Osteoblast (primary cell): ENCODE measurements at places on chromosomes 16 and 17.
A peak's percentile ranks its signal among the peaks of the same experiment; 100 is the strongest.

- DNase-seq = no peak
Observed at GRCh38 chr17:61519754-61520440, 67.7 kb downstream of the TBX4 start.

- DNase-seq = peak; percentile 99
Observed at GRCh38 chr16:89093602-89094251, at the start of gene ACSF3. TSS of gene ACSF3 (plus strand) at chr16:89093852. CDS start at chr16:89100682, 6,830 bp downstream.

GRCh38 chr17:56937687-56938086 is 23.2 kb downstream of the COIL start:
- no peak for DNase-seq

GRCh38 chr17:66383333-66383732 is 80.9 kb downstream of the PRKCA start:
- peak; percentile 90 for DNase-seq

DNA sequence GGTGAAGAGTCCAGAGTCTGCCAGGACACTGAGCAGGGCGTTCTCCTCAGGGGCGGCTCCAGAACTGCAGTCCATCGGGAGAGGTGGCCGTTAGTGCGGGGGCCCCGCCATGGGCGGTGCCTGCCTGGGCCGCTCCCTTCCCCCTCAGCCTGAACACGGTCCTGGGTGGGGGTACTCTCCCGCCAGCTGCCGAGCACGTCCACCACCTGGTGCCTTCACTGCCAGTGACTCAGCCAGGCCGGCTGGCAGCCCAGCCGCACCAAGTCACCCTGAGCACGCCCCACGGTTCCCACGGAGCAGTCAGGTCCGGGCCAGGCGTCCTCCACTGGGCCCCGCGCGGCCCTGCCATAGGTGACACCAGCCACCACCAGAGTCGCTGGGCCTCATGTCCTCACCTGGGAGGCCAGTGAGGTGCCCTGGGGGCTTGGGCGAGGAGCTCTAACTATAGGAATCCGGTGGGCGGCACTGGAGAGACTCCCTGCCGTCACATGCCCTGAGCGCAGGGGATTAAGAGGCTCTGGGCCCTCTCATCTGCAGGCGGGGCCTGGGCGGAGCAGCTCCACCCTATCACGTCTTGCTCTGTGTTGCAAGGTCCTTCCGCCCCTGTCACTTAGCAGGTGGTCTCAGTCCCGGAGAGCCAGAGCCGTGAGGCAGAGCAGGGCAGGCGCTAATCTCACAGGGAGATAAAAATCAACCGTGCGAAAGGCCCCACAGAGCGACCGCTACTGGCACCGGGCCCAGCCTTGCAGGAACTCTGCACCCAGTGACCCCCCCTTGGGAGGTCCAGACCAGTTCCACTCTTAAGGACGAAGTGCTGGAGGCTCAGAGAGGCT is 14.3 kb downstream of the PIEZO1 start:
- DNase-seq = peak; percentile 93

- DNase-seq = peak; percentile 56
Observed at GRCh38 chr17:49637050-49637449, 40.8 kb downstream of the SPOP start.

- DNase-seq = no peak
Observed at GRCh38 chr16:14182999-14183398, 111.9 kb downstream of the MRTFB start.

DNA sequence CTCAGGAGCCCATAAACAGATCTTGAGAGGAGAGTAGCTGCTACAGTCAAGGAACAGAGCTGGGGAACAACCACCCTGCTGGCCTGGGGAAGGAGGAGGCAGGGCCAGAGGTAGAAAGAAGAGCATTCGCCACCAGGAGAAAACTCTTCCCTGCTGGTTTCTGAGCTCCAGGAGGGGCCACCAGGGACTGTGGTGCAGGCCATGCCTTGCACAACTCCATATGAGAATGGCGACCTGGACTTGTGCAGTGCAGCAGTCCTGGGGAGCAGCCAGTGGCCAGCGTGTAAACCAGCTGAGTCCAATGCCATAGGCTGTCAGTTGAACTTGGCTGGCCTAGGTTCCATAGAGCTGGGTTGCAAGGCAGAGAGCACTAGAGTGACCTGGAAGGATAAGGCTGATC is 11.6 kb downstream of the SLC13A2 start:
- DNase-seq = no peak

DNA sequence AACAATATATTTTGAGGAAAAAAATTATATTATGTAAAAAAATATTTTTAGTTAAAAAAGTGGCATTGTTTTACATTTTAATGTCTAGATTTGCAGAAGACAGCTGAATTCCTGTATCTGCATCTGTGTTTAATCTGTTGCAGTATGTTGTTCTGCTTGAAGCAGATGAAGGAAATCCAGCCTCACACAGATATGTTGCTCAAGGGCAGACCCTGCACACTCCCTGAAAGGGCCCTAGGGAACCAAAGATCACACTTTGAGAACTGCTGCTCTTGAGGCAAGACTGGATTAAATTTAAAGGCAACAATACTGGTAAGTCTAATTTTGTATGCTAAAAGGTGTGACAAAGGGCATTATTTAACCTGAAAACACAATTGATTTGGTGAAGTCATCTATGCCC is 16.4 kb upstream of the SLC6A4 start:
- DNase-seq = no peak

- peak; percentile 85 for DNase-seq
Observed at GRCh38 chr16:22397464-22397863, 23.0 kb upstream of the CDR2 start.

- DNase-seq = peak; percentile 98
Observed at GRCh38 chr17:82238472-82239201, 9.8 kb downstream of the SLC16A3 start.

DNA sequence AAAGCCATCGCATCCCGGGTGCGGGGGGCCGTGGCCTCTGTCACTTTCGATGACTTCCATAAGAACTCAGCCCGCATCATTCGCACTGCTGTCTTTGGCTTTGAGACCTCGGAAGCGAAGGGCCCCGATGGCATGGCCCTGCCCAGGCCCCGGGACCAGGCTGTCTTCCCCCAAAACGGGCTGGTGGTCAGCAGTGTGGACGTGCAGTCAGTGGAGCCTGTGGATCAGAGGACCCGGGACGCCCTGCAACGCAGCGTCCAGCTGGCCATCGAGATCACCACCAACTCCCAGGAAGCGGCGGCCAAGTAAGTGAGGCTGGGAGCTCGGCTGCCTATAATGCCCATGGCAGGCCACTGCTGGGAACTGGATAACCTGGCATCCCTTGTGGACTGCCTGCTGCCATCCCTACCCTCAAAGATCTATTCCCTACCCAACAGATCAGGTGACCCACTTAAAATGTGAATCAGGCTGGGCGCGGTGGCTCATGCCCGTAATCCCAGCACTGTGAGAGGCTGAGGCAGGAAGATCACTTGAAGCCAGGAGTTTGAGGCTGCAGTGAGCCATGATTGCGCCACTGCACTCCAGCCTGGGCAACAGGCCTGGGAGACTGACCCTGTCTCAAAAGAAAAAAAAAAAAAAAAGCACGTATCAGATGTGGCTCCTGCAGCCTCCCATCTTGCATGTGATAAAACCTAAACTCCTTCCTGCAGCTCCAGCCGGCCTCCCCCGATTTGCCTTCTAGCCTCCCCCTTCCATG is 18.3 kb downstream of the CDIPT start:
- peak; percentile 62 for DNase-seq

GRCh38 chr16:49856672-49857330 is 889 bp upstream of the ZNF423 start:
- peak; percentile 99 for DNase-seq

DNA sequence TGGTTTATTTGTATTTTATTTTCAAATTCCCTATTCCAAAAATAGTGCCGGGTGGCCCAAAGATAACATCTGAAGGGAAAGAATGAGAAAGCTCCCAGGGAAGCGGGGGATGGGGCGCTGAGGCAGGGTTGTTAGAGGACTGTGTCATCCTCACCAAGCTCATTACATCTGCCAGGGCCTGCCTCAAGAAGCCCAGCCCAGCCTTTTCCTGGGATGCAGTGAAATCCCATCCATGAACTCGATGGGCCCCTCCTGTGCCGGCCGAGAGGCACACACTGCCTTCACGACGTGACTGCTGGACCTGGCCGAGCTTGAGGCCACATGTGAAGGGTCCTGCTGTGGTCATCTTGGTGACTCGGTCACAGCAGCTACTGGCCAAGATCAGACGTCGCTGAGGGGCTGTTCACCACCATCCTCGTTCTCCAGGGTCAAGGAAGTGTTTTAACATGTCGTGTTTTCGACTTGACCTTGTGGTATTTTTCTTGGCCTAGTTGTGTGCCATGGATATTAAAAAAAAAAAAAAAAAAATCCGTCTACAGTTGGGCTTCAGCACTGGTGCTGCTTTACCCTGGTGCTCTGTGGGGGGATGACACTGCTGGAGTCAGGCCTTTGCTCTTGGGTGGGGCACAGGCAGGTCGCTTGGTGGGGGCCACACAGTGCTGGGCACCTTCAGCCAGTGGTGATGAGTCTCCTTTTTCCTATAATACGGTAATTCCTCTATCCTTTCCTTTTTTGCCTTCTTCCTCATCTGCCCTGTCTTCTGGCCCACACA is 4.9 kb downstream of the TIMM22 start:
- peak; percentile 98 for DNase-seq

- DNase-seq = peak; percentile 89
Observed at GRCh38 chr16:28879261-28879840, 1.1 kb downstream of the ATP2A1 start.

GRCh38 chr17:63579633-63580032 is 21.1 kb upstream of the TACO1 start:
- DNase-seq = no peak

DNA sequence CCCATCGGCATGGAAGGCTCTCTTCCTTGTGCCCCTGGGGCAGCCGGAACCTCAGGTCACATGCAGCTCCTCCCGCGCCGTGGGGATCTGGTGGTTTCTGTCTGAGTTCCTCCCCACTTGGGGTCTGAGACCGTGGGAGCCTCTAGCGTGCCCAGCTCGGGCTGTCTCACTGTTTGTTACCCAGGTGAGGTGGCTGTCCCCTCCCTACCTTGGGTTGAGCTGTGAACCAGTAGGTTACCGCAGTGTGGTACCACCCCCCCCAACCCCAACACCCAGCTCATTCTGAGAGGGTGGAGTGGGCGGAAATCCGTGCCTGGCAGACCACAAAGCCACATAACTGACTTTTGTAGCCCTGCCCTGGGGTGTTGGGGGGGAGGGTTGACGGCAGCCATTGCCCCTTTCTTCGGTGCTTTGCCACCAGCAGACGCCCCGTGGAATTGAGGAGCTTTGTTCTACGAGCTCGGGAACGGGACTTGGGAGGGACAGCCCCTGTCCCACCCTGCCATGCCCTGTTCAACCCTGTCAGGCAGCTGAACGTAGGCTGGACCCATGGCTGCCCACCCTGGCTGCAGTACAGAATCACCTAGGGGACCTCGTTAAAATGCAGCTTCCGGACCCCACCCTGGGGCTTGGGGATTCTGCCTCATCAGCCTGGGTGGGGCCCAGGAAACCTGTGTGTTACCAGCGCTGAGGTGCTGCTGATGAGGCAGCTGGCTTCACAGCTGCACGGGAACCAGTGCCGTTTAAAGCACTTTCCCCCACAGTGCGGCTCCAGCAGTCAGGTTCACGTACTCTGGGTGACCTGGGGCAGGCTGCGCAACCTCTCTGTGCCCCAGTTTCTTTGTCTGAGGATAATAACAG is 18.5 kb downstream of the RAP1GAP2 start:
- DNase-seq = peak; percentile 38

GRCh38 chr16:89153848-89154271 is 17.7 kb upstream of the CDH15 start:
- DNase-seq = no peak

- DNase-seq = no peak
Observed at GRCh38 chr17:78694805-78695531, 87.1 kb downstream of the CYTH1 start.

GRCh38 chr16:89779909-89780305 is 36.5 kb downstream of the FANCA start:
- DNase-seq = no peak

- no peak for DNase-seq
Observed at GRCh38 chr17:59778996-59779395, 71.5 kb downstream of the VMP1 start.
